SK-N-SH treated with all-trans-retinoic acid at 6 μM for 48 hours (cell line): ENCODE measurements at places on chromosomes 7 and 10.

DNA sequence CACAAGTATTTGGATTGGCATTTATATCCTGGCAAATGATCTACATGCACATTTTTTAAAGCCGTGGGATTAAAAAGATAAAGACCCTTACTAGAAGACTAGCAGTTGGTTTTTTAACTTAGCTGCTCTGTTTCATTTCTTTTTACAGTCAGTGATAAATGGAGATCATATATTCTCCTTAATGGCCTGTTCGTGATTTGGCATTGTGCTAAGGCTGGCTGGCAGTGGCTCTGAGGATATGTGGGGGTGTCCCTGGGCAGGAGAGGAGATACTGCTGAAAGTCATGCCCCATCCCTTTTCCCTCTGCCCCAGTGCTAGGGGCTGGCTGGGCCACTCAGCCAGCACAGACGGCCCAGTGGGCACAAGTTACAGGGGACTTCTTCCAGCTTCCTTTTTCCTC, 341.7 kb downstream of the PRPF18 start:
- peak; percentile 42 for ATAC-seq

GRCh38 chr10:11515596-11516430, 95.6 kb downstream of the USP6NL start:
- ATAC-seq = peak; percentile 93

- ATAC-seq = no peak
These were observed 79.7 kb downstream of the FRMPD2 start for GRCh38 chr10:48194830-48195229.

- ATAC-seq = no peak
These were observed 5.8 kb upstream of the AMZ1 start for GRCh38 chr7:2681929-2682799.

GRCh38 chr7:4245866-4246470, 436.1 kb upstream of the FOXK1 start:
- no peak for ATAC-seq

- ATAC-seq = peak; percentile 48
These were observed 507 bp downstream of the SAR1A start for GRCh38 chr10:70169649-70170364.

DNA sequence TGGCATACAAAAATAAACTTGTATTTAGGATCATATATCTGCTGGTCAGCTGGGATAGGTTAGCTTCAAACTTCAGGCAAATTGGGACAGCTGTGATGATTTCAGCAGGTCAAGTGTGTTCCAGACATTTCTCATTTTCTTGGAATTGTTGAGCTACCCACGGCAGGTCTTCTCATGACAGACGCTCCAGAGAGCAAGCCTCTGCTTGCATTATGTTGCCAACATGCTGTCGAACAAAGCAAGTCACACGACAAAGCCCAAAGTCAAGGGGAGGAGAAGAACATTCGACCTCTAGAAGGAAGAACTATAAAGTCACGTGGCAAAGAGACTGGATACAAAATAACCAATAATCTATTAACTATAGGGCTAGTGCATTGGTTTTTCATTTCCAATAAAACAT, 103.5 kb downstream of the RAB18 start:
- ATAC-seq = no peak

DNA sequence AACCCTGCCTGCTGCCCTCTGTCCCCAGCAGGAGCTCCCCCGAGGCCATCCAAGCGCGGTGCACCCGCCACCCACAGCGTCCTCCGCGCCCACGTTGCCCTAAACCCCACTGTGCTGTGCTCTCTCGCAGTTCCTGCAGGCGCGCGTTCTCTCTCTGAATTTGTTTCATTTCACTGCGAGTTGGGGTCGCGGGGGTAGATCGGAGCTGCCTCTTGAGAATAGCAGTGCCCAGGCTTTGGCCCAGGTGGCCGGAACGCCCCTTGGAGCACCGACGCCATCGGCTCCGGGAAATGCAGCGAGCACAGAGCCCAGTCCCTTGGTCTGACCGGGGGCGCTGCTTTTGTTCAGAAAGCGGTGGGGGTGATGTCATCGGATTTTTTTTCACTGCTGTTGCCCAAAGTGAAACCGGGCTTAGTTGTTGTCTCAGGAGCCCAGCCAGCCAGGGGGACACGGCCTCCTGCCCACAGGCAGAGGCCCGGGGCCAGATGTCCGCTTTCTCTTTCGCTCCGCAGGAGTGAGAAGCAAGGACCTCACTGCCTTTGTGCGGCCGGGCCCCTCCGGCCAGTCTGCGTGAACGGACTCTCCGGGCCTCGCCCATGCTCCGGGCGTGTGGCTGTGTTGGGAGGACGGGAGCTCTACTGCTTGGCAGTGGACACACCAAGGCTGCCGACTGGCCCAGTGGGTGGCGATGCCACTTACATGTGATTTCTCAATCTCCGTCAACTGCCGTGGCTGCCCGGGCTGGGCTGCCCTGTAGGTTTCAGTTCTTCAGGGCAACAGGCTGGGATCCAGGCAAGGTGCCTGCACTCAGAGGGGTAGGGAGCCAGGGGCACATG, 43.1 kb downstream of the FOXK1 start:
- ATAC-seq = peak; percentile 71

DNA sequence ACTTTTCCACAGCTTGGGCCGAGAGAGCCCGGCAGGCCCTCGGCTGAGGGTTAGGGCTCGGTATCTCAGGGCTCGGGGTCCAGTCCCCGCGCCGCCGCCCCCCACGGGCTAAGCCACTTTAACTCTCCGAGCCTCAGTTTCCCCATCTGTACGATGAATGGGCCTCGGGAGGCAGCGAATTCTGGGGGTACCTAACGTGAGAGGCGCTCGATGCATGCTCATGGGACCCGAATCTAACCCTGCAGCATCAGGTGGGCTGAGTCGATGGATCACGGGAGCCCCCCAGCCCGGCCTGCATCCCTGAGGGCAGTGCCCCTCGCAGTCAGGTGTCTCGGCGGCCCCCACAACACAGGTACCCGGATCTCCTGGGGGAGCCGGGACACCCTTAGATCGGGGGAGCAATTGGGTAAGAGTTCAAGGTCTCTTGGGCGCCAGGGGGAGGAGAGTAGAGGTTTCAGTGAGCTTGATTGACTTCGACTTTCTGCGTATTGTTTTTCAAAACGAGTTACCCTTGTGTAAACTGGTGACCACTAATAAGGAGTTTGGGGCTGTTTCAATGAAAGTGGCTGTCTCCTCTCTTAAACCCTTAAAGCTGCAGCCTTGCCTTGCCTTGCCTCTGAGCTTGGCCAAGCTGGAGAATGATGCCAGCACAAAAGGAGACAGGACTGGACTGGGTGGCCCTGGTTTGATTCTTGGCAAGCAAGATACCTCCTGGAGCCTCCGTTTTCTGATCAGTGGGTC, 631 bp downstream of the POR start:
- ATAC-seq = peak; percentile 39

DNA sequence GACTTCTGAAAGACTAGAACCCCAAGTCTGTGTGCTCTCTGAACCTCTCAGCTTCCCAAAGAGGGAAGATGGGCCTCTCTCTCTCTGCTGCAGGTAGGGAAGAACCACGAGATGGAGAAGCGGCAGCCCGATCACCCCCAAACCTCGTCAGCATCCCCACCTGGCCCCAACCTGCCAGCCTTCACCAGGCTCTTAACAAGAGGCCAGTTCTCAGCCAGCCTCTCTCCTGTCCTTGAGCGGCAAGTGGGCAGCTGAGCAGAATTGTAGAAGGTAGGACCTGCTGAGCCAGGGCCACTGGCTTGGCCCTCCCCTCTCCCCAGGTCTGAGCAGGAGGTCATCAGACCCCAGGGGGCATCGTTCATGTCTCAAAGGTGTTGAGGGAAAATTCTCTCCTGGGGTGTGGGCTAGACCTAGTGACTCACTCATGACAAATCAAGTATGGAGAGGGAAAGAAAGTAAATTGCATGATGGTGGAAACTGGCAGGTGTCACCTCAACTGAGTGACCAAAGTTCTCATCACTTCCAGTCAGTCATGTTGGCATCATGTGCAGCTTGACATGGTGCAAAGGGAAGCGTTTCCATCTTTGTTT, 92.0 kb upstream of the GPR26 start:
- ATAC-seq = no peak

DNA sequence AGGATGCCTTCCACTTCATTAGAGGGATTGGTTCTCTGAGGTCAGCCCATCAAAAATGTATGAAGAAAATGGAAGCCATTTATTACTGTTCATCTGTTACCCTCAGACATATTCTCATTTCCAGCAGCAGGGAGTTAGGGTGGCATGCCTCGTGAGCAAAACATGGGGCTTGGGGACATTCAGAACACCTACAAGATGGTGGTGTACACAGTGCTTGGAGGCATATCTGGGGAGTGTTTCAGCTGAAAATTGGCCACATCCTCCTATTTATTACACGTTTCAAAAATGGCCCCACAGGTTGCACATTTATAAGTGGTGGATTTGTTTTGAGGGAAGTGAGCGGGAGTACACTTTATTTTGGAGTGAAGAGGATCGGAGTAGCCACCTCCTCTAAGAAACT, 93.4 kb downstream of the SPAG6 start:
- no peak for ATAC-seq

GRCh38 chr7:139721417-139721816, 56.4 kb downstream of the HIPK2 start:
- no peak for ATAC-seq

- peak; percentile 90 for ATAC-seq
These were observed 80.8 kb upstream of the PLXNA4 start for GRCh38 chr7:132656846-132657776.

- ATAC-seq = no peak
These were observed 76.2 kb downstream of the TMEM26 start for GRCh38 chr10:61376908-61377368.

DNA sequence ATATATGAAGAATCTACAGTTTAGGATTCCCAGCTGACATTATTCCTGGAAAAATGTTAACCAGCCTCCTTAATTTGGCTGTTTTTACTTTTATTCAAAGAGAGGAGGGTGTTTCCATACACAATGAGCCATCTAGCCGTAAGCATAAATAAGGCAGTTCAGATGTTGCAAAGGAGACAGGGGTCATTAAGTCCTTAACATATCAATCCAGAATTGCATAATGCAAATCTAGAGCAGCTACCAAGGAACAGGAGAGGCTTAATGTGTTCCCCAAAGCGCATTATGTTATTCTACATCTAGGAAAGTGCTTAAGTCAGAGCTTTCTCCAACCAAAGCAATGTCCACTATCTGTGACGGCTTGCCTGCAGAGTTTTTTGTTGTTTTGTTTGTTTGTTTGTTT, 32.4 kb upstream of the TCF7L2 start:
- ATAC-seq = no peak

DNA sequence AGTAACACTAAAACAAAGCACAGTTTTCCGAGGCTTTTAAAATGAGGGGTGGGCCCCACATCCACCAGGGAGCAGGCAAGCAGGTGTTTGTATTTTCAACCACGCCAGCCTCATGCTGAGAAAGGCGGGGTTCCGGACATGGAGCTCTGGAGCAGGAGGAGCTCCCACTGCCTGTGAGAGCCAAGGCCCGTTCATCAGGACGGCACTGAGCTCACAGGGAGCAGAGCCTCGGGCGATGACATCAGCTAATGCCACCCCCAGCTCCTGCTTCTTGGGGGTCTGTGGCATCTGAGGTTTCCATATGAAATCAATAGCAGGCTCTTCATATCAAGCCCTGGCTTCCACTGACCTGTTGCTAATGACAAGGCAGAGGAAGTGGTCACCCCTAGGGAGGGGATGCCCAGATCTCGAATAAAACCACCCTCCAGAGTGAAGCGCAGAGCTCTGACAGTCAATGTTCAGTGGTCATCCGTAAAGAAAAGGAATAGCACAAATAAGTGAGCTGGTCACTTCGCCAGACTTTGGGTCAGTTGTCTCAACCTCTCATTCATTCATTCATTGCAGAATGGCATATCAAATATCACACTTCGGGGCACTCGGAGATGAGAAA, 89.1 kb downstream of the TNS3 start:
- ATAC-seq = no peak

DNA sequence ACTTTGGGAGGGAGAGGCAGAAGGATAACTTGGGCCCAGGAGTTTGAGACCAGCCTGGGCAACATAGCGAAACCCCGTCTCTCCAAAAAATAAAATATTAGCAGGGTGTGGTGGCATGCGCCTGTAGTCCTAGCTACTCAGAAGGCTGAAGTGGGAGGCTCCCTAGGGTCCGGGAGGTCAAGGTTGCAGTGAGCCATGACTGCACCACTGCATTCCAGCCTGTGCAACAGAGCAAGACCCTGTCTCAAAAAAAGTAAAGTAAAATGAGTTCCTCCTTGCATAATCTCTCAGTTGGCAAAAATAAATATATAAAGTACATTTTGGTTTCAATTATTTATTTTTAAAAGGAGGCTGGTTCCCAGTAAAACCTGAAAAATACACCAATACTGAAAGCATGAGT, 11.8 kb downstream of the NANOS1 start:
- no peak for ATAC-seq

- no peak for ATAC-seq
These were observed 19.4 kb upstream of the PAX2 start for GRCh38 chr10:100725869-100726426.

DNA sequence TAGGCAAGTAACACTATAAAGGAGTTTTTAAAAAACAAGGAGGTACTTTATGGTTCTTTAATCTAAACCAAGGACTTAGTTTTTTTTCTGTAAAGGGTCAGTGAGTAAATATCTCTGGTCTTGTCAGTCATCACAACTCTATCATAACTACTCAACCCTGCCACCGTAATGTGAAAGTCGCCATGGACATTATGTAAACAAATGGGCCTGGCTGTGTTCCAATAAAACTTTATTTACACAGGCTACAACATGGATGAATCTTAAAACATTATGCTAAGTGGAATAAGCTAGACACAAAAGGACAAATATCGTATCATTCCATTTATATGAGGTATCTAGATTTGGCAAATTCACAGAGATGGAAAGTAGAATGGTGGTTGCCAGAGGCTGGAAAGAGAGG, 60.8 kb upstream of the SP4 start:
- ATAC-seq = no peak

GRCh38 chr10:93671042-93671441, 31.4 kb downstream of the FRA10AC1 start:
- ATAC-seq = no peak

DNA sequence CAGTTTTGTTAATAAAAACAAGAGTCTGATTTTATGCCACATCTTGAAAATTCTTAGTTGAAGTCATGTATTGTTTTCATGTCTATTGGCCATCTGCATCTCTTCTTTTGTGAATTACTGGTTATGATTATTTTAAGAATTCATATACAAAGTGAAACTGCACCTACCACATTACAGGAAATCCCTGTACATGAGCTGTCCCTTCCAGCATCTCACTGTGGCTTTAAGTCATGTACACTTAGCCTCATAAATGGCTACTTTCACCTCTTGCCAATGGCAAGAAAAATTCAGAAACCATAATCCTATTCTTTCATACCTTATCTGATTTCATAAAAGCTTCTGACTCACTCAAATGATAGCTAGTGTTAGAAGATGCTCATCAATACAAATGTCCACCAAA, 48.6 kb downstream of the CRTAC1 start:
- no peak for ATAC-seq
